ENCODE measurements at places on chromosomes 12 and 14.
A peak's percentile ranks its signal among the peaks of the same experiment; 100 is the strongest.

DNA sequence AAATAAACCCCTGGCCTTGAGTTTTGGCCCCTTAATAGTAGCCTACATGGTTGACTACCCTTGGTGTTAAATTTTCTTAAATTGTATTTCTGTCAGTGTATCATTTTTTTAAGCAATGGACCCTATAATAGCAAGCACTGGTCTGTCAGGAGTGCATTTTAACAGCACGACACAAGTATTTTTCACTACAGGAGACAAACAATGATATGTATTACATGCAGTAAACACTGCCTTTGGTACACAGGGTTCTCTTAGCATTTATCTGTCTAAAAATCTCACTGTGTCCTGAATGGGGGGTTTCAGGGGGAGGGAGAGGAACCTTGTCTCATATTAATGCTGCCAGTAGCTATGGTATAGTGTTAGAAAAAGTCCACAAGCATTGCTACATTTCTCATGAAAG lies 18.4 kb downstream of the LMO3 start:
- no peak for DNase-seq

DNA sequence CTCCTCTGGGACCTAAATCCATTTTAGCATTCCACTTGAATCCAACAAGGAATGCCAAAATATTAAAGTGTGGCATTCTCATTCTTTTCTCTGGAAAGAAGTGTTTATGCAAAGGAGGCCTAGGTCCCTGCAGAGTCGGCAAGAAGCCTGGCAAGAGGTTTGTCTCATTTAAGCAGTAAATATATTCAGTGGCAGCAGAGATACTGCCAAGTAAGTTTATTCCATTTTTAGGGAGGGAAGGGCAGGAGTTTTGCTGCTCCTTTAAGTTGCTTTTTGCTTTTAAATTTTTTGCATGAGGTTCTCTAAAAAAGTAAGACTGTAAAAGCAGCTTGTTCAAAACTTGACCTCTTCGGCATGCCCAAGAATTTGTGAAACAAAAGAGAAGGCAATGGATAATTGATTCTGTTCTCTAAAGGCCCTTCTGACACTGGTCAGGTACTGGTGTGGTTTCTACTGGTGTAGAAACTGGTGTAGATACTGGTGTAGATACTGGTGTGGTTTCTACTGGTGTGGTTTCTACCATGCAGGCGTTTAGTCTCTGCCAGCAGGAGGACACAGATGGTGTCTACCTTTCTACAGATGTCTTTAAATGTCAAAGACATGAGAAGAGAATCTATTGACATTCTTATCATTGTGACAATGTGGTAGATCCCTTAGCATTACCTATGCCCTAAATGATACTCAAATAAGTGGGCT lies 107.3 kb downstream of the SAMD4A start:
- peak; percentile 0 for DNase-seq

GRCh38 chr12:19710811-19711793 lies 271.8 kb downstream of the AEBP2 start:
- no peak for DNase-seq

DNA sequence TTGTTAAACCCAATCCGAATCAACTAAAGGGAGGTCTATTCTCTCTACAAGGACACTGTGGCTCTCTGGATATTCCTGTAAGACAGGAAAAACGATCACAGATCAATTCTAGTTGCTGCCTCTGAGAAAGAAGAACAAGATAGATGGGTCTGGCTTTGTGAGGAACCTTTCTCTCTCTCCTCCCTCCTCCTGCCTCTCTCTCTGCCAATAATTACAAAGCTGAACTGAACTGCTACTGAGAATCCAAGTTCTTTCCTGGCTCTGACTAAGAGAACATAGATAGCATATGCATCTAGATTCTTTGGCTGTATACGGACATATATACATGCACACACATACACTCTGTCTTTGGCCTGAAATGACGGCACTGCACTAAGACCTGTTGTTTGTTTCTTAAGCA lies 27.6 kb downstream of the ETV6 start:
- no peak for DNase-seq

- DNase-seq: no peak
These were observed 109.4 kb upstream of the ATF7IP start for GRCh38 chr12:14256121-14256520.

DNA sequence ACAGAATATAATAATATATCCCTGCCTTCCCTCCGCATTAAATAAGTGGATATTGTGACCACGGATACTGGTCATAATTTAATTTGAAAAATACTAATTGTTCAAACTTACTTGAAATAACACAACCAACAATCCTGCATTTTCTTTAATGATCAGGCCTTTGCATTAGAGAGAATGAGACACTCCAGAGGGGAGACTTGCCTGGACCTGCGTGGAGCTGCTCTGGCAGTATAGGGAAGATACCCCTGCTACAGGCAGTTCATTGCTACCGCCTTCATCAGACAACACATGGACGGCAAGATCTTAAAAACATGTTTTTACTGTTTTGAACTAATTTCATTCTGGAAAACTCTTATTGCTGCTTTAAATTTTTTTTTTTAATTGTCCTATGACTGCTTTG lies 211.0 kb upstream of the FAR2 start:
- no peak for DNase-seq

DNA sequence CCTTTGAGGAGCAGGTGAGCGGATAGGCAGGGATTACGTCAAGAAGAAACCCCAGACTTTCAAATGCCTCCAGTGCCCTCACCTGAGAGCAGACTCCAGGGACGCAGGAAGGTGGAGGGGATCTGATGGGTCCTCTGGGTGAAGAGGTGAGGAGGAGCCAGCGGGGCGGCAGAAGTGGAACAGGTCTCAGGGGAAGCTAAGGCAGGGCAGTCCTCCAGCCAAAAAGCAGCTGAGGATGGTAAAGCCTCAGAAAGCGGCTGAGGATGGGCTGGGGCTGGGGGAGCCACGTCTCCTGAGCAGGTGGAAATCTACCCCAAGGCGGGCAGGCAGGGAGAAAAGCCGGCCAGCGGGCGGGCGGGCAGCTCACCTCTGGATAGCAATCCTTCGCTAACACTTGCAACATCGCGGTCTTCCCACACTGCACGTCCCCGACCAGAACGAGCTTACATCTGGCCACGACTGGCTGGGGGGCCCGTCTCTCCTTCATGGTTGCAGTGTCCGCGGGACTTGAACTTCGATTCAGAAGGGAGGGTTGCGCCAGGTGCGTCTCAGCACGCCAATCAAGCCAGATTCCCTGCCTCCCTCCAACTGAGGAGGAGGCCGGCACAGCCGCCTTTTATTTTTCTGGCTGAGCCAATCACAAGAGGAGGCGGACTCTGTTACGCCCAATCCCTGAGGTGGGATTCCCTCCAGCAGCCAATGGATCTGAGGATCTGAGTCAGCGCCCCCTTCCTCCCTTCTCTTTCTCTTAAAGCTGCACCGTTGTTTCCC lies at the start of gene RND1:
Gene RND1, minus strand, starts transcription at position 590 of the 771 bp plus-strand sequence. Its CDS starts 103 bp downstream, at position 487.
- DNase-seq: peak; percentile 90

GRCh38 chr14:50821510-50822464 lies 9.2 kb downstream of the NIN start:
- peak; percentile 71 for DNase-seq

DNA sequence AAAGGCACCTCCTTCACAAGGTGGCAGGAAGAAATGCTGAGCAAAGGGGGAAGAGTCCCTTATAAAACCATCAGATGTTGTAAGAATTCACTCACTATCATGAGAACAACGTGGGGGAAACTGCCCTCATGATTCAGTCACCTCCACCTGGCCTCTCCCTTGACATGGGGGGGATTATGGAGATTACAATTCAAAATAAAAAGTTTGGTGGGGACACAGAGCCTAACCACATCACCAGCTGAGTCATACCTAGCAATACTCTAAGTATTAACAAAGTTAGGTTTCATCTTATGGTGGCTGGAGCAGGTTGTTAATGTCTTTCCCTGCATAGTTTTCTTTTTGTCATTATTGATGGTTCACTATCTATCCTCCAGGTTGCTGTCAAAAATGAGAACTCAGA lies 113.2 kb upstream of the PPFIA2 start:
- no peak for DNase-seq

DNA sequence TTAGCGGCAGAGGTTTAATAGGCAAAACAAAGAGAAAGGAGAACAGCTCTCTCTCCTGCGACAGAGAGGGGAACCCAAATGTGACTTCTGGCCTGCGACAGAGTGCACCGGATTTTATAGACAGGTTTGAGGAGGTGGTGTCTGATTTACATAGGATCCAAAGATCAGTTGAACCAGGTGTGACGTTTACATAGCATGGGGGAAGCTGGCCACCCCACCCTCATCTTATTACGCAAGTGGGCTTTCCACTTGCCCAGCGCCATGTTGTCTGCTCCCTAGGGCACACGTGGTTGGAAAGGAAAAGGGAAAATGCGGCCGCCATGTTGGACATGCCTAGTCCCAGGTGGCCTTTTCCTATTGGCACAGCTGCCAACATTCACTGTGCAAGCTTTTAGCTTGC lies 17.4 kb downstream of the BCL2L14 start:
- DNase-seq: peak; percentile 3

GRCh38 chr14:31124197-31124596 lies 83.4 kb downstream of the HECTD1 start:
- no peak for DNase-seq

DNA sequence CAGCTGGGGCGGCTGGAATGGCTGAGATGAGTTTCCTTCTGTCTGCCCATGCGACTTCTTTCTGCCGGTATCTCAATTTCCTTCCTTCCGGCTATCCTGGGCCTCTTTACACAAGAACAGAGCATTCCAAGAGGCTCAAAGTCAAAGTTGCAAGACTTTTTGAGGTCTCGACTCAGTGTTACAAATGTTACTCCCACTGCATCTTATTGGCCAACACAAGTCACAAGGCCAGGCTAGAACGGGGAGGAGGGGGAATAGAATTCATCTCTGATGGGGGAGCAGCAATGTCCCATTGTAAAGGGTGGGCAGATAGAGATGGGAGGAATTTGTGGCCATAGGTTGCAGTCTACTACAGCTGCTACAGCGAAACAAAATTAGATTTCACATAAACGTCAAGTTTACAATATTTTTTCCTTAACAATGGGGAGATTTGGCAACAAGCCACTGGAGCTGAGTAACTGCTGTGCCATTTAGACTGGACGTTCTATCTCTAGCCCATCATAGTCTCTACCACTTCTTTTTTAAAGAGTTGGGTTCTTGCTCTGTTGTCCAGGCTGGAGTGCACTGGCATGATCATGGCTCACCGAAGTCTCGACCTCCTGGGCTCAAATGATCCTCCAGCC lies 9.5 kb upstream of the NYNRIN start:
- DNase-seq: no peak

- DNase-seq: no peak
These were observed 11.5 kb downstream of the C1S start for GRCh38 chr12:7072035-7072434.

- no peak for DNase-seq
These were observed 97.5 kb downstream of the ZFP36L1 start for GRCh38 chr14:68695326-68695768.

DNA sequence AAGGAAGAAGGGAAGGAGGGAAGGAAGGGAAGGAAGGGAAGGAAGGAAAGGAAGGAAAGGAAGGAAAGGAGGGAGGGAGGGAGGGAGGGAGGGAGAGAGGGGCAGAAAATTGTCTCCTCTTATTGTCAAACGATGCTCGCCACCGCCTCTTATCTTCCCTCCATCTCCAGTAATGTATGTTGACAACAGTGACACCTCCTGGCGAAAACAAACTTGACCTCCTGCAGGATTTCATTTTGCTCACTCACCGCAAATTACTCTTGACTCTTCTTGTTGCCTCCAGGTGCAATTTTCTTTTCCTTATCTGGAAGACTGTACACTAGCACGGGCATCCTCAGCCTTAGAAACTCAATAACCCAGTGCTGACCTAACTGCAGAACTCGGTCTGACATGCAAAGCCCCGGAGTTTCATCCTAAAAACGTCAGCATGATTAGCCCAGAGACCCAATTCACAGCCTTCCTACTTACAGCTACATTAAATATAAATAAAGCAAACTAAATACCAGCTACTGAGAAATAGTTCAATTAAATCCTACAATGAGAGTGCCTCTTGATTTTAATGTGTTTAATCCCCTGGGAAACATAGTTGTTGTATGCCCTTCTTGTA lies 512.4 kb upstream of the TMPO start:
- DNase-seq: no peak

- DNase-seq: no peak
These were observed 263.9 kb downstream of the LRIG3 start for GRCh38 chr12:58656254-58657009.

DNA sequence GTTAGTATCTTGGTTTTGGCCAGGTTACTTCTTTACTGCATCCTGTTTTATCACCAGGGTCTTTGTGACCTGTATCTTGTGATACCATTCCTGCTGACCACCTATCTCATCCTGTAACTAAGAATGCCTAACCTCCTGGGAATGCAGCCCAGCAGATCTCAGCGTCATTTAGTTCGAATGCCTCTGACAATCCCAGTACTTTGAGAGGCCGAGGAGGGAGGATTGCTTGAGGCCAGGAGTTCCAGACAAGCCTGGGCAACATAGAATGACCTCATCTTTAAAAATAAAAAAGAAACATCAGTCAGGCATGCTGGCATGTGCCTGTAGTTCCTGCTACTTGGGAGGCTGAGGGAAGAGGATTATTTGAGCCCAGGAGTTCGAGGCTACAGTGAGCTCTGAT lies 206.5 kb downstream of the SUDS3 start:
- no peak for DNase-seq

GRCh38 chr12:45648070-45648469 lies 81.4 kb upstream of the ARID2 start:
- DNase-seq: no peak

GRCh38 chr14:56194042-56194441 lies 75.8 kb downstream of the PELI2 start:
- DNase-seq: no peak

DNA sequence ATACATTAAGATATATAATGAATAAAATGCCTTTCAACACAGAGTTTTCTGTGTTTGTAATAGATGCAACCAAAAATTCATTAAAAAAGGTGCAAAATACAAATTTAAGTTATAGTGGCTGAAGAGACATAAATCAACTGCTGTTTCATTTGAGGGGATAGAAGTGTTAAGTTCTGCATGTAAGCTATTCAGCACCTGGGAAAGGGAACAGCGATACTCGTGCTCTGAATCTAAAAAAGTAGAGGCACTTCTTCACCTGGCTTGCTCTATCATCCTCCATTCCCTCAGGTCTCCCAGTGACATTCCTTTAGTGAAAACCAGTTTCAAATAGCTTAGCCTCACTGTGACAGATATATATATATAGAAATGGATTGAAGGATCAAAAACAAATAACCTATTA lies 222.6 kb downstream of the ACSS3 start:
- DNase-seq: no peak

GRCh38 chr12:49000346-49000745 lies 1.2 kb upstream of the DDN start:
- DNase-seq: no peak

DNA sequence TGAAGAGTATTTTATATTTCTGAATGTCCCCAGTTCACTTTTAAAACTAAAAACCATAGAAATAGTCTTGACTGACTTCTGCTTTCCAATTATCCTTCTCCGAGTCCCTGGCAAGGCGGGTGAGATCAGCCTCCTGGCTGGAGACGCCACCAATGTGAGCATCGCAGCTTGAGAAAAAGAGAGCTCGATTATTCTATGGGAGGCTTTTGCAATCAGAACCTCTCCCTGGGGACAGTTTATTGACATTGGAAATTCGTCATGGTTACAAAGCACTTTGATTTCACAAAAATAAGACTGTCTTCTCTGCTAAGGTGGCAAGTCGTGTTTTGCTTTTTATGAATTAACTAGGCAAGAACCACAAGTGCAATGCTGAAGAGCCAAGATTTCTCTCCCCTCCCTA lies 23.6 kb upstream of the GPHB5 start:
- no peak for DNase-seq

- peak; percentile 80 for DNase-seq
These were observed 10.9 kb downstream of the HDAC7 start for GRCh38 chr12:47808574-47809365.

- no peak for DNase-seq
These were observed 391.3 kb downstream of the NELL2 start for GRCh38 chr12:44484862-44485261.
